Activated naive CD8-positive, alpha-beta T cell treated with anti-CD3 and anti-CD28 coated beads, Interleukin-2, amount 50 U/mL, for 16 hours (primary cell): ENCODE measurements at places on chromosomes 1 and 21.

- no peak for DNase-seq
Measured at GRCh38 chr1:180909462-180909976, 3.2 kb upstream of the KIAA1614 start.

DNA sequence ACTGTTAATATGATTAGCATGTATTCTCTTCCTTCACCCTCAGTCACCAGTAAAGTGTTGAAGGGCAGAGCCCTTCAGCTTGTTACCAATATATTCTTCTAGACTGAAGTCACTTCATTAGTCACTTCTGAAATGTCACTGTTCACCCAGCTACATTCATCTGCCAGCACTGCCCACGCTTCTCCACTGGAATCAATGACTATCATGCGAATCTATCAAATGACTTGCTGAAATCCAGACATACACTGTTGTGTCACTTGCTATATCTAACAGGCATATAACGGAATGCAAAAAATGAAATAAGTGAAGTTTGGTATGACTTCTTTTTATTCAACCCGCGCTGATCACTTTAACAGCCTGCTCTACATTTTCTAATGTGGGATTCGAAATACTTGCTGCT lies 16.1 kb downstream of the FH start:
- no peak for DNase-seq

DNA sequence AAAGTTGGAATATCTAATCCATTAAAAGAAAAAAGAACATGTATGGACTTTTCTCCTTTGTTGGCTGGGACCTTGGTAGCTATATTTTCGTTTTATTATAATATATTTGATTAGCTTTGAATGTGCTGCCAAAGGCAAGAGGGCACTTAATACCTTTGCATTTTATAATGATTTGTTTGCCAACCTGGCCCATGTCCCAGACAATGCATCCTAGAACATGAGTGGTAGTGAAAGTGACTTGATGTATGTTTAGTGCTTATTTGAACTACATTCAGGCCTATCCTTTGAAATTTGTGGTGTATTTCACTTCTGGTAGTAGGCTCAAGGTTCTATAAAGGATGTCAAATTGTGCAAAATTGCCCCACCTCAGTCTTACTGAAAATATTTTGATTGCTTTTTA lies 25.9 kb downstream of the CACHD1 start:
- DNase-seq: no peak

DNA sequence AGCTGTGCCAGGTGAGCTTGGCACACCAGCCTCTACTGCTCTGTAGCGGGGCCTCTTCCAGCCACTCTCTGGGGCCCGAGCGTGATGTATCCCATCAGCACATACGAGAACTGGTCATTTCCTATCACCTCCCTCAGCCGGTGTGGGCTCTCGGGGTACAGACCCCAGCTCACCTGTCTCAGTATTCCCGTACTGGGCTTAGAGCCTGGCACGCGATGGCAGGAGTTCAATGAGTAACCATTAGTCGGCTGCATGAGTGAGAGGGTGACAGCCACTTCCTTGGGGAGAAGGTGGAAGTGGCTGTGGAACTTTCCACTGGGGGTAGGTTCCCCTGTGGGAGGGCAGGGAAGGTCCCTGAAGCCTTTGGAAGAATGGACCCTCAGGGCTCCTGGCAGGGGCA lies 46.1 kb downstream of the ECE1 start:
- no peak for DNase-seq

- no peak for DNase-seq
Measured at GRCh38 chr1:181483285-181484195, at the start of gene CACNA1E. Gene CACNA1E, plus strand, starts transcription at chr1:181483517. Its CDS starts 228 bp downstream, at chr1:181483745.

GRCh38 chr1:7322283-7322785 lies 448.8 kb upstream of the VAMP3 start:
- no peak for DNase-seq

DNA sequence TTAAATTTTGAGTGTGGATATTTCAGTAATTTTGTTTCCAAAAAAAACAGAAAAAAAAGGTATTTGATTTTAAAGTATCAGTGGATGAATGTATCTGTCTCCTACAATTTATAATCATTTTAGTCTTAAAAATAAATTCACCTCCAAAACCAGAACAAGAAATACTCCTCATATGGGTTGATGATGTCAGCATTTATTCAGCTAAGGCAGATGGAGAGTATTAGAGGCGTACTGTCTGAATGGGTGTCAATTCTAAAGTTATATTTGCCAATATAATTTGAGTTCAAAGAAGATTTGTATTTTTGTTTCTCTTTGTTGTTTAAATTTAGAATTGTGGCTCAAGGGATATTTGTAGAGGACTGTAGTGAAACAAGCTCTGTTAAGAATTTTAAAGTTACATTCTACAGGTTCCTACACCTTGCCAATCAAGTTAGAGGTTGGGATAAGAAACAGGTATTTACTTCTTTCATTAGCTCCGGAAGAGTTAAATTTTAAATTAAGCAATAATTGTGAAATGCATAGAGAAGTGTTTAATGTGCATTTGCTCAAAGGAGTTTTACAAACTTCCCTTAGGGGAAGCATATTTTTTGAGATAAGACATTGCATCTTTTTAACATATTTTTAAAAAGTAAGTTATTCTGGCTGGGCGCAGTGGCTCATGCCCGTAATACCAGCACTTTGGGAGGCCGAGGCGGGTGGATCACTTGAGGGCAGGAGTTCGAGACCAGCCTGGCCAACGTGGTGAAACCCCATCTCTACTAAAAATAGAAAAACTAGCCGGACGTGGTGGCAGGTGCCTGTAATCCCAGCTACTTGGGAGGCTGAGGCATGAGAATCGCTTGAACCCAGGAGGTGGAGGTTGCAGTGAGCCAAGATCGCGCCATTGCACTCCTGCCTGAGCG lies 1.2 kb downstream of the PLA2G4A start:
- no peak for DNase-seq

- DNase-seq: no peak
Measured at GRCh38 chr1:1631782-1632420, at the start of gene MMP23B. Gene MMP23B, plus strand, starts transcription at chr1:1632173. Its CDS starts 46 bp downstream, at chr1:1632219.

DNA sequence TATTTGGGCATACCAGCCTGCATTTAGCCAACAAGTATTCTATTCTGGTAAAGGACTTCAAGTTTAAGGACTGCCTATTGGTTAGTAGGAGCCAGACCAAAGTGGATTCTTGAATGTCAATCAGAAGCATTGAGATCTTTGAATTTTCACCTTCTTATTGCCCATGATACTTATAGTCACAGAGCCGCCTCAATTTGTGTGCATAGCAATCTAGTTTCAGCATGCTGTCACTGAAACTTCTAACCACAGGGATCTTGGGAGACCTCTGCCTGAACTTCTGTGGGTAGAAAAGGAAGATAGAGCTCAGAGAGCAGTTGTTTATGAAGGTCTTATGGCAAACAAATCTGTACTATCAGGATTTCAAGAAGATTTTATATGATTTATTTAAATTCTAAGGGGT lies 501.4 kb upstream of the USP24 start:
- DNase-seq: no peak

- no peak for DNase-seq
Measured at GRCh38 chr21:35530766-35531165, 481.7 kb upstream of the RUNX1 start.

DNA sequence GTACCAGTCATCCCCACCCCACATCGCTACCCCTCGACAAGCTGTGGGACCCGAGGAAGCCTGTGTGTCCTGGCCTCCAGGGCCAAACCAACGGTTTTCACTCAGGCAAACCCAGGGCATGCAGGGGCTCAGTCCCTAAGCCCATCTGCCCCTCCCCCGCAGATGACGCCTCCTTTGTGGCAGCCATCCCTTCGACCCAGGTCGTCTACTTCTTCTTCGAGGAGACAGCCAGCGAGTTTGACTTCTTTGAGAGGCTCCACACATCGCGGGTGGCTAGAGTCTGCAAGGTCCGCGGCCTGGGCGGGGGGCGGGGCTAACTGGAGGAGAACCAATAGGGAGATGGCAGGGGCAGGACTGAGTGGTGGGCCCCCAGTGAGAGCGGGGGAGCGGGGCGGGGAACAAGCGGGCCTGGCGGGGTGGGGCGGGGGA lies 7.4 kb downstream of the SEMA4A start:
- peak; percentile 48 for DNase-seq

GRCh38 chr1:95948023-95948422 lies 714.0 kb downstream of the RWDD3 start:
- DNase-seq: no peak

- no peak for DNase-seq
Measured at GRCh38 chr21:18819507-18819906, 415.9 kb upstream of the TMPRSS15 start.

DNA sequence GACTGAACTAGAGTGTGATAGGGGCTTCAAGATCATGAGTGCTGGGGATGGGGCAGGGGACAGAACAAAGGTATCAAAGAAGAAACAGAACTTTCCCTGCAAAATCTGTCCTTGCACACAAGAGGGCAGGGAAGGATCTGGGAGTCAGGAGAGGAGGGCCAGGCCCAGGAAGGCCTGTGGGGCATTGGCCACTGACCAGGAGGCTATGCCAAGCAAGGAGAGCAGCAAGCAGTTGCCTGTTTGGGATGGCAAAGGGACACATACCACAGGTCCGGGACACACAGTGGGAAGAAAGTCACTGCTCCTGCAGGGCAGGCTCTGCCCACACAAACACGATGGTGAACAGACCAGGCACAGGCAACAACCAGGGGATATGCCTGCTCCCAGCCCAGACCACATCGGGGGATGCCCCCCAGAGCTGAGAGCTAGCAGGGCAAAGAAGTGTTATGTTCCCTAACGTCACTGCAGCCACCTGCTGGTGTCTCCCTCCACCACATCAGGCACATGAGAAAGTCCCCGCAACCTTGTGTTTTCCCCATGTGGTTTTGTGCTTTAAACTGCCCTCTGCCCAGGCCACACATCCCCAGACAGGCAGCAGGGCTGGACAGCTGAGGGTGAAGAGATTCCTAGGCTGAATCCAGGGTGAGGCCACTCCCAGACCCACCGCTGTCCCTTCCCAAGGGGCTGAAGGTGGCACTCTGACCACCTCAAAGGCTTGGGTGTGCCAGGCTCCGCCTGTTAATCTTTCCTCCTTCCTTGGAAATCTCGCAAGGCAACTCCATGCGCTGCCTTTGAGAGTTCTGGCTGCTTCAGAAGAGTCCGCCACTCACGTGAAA lies 53.6 kb downstream of the KIF21B start:
- no peak for DNase-seq

DNA sequence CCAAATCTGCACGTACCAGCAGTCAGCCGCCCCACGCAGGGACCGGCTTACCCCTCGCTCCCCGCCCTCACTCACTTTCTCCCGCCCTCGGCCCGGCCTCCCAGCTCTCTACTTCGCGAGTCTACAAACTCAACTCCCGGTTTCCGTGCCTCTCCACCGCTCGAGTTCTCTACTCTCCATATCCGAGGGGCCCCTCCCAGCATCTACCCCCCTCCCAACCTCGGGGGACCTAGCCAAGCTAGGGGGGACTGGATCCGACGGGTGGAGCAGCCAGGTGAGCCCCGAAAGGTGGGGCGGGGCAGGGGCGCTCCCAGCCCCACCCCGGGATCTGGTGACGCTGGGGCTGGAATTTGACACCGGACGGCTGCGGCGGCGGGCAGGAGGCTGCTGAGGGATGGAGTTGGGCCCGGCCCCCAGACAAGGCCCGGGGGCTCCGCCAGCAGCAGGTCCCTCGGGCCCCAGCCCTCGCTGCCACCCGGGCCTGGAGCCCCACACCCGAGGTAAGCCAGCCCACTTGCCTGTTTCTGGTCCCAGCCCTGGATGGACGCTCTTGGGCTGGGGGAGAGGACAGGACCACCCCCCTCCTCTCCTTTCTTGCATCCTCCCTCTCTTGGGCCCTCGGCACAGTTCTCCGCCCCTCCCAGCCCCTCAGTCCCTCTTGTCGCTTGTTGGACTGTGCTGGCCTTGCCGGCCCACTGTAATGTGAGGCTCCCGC lies at the start of gene ARTN:
ARTN (plus strand) TSS at position 416 of the 715 bp plus-strand sequence. CDS start 1,856 bp downstream, outside the sequence.
- no peak for DNase-seq

DNA sequence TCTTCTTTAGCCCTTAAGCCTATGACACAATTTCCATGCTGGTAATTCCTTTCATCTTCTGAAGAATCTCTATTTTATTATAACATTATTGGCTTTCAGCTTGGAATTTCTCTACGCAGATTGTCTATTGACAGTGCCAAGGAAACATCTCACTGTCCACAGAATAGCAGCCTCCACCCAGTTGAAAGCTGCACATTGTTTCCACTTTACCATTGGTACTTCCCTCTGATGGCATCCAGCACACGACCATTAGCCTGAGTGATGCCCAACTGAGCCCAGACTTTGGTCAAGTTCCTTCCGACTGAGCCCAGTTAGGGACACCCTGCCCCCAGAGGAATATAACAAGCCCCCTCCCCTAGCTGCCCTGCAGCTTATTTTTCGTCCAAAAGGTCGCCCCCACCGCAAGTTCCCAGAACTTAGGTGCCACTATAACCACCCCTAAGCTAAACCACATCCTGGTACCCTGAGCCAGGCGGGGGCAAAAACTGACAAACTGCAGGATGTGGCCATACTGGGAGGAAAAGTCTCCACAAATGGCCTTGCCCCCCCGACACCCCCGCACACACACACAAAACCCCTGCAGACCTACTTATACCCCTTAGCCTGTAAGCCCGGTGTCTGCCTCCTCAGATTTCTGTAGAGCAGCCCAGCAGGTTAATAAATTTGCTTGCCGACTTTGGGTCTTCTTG lies 13.2 kb downstream of the GBP5 start:
- no peak for DNase-seq

GRCh38 chr1:2587071-2587859 lies 688 bp downstream of the PRXL2B start:
- DNase-seq: no peak

- DNase-seq: no peak
Measured at GRCh38 chr21:43369124-43369523, 57.8 kb downstream of the SIK1 start.

DNA sequence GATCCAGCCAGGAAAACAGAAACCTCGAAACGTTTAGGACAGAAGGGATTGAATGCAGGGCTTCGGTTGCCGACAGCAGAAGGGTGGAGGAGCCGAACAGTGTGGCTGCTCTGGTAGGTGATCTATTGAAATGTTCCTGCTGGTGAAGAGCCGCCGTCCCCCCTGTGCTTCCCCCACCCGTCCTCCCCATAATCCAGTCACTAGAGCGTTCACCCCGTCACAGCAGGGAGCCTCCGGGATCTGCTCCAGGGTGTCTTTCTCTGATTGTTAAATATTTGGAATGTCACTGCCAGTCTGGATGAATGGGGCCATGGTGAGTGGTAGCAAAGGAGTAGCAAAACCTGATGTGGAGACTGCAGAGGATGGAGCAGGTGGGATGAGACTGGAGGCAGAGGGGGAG lies 255.1 kb upstream of the CSF3R start:
- no peak for DNase-seq

DNA sequence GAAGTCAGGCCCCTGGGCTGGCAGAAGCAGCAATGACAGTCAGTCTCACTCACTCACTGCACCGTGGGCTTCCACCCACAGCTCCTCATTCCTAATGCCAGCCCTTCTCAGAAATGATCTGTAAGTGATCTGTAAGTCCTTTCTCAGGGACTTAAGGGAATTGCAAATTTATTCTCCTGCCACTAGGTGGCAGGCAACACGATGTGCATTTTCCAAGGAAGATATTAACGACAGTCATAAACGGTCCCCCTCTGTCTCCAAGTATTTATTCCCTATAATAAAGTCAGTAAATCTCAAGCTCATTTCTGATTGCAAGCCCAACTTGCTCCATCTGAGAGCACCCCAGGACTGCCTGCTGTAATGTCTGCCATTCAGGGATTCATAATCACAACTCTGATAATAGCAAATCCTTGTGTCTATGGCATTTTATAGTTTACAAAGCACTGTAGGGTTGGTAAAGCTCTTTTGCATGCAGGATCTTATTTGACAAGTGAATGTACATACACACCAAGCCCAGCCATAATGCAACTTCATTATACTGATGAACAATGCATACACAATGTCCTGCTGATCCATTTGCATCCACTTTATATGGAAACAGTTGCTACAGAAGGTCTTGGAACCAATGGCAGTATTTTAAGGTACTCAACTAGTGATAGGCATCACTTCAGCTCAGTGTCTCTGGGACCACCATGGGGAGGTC lies 380.5 kb upstream of the CAMK1G start:
- DNase-seq: no peak

GRCh38 chr1:14057640-14058039 lies 357.7 kb downstream of the PRDM2 start:
- DNase-seq: no peak
